ENCODE measurements at places on chromosomes 6 and 20. TPM values are rescaled to one million over a fixed set of nuclear protein-coding genes. Genes with fewer than 3 reads are reported as not detected.

DNA sequence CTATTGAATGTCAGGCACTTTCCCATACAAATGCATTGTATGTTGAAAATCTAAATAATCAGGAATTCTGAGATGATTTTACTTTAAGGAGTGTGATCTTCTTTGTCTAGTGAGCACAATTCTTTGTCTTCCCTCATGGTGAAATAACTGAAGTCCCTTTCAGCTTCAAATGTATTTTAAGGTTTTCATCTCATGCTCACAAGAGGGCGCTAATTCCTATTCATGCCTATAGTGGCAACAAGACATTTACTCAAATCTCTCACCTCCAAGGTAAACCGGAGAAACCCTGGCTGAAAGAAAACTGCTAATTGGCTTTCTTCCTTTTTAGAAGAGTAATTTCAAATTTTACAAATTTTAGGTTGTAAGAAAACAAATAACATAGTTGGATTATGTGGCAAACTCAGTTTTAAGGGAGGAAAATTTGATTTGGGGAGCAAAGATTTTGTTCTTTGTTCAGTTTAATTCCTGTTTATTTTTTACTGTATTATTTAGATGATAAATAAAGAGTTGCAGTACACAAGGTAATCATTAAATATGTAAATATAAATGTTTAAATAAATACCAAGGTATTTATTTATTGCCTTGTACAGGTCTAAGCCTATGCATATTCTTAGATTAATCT lies 69.1 kb downstream of the SLC35F1 start:
- H3K27me3 ChIP-seq, result no peaks in the 10 kb centered on the region
- no peaks in the 10 kb centered on the region for H3K36me3 ChIP-seq
- no peak overlapping the region for H3K27ac ChIP-seq
- no peak for DNase-seq

FAM162B gene
- 2.7 TPM for total RNA-seq

SLC35B3 gene
- 13.2 TPM for total RNA-seq

TOX2 gene
- 24.9 TPM for total RNA-seq

NMBR gene
- not detected for total RNA-seq

FABP7 gene
- not detected for total RNA-seq

DNA sequence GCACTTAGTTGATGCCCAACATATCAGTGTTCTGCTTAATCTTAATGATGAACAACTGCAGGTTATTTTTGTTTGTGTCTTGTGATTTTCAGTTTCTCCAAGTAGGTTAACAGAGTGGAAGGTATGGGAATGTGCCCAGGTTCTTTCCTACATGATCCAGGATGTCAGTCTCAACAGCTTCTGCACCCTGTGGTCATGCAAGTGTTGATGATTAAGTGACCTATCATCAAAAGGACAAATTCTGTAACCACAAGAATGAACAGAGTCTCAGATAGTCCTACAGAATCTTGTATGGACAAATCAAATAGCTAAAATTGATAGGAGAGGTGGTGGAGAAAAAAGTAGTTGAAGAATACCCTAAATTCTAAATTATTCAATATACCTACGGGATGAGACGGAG lies 26.1 kb downstream of the MAN1A1 start:
- no peak for DNase-seq
- H3K27ac ChIP-seq, result no peak overlapping the region
- H3K36me3 ChIP-seq, result no peaks in the 10 kb centered on the region
- H3K4me3 ChIP-seq, result no peak overlapping the region
- no peaks in the 10 kb centered on the region for H3K27me3 ChIP-seq
- H3K4me1 ChIP-seq, result no peaks in the 10 kb centered on the region

- H3K4me3 ChIP-seq, result no peak overlapping the region
- H3K4me1 ChIP-seq, result no peaks in the 10 kb centered on the region
- H3K27me3 ChIP-seq, result no peaks in the 10 kb centered on the region
- no peaks in the 10 kb centered on the region for H3K36me3 ChIP-seq
- H3K27ac ChIP-seq, result no peak overlapping the region
- DNase-seq, result no peak
Observed at GRCh38 chr20:60215816-60216730, 257.9 kb downstream of the CDH26 start.

DNA sequence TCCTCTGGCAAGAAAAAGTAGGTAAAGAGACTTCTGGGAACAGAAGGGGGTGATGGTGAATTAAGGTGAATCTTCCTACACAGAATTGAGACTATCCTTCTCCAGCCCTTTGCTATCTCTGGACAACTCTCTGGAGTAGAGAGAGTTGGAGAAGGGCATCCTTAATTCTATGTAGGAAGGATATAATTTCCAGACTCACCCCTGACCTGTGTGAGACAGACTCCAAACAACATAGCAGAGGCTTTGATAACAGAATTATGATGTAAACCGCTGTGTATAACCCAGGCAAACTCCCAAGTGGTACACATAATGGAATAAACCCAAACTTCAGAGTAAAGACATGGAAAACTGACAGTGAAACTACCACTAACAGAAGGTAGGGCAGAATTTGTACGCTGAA lies 186.5 kb downstream of the MEI4 start:
- no peak overlapping the region for H3K4me3 ChIP-seq
- no peak for DNase-seq
- no peak overlapping the region for H3K27ac ChIP-seq
- no peaks in the 10 kb centered on the region for H3K4me1 ChIP-seq
- no peaks in the 10 kb centered on the region for H3K27me3 ChIP-seq

WFDC12 gene
- 5.0 TPM for total RNA-seq

GRCh38 chr20:44457016-44457415 lies 18.7 kb upstream of the TTPAL start:
- H3K4me1 ChIP-seq, result no peaks in the 10 kb centered on the region
- DNase-seq, result no peak
- H3K36me3 ChIP-seq, result no peaks in the 10 kb centered on the region
- no peak overlapping the region for H3K27ac ChIP-seq

DNA sequence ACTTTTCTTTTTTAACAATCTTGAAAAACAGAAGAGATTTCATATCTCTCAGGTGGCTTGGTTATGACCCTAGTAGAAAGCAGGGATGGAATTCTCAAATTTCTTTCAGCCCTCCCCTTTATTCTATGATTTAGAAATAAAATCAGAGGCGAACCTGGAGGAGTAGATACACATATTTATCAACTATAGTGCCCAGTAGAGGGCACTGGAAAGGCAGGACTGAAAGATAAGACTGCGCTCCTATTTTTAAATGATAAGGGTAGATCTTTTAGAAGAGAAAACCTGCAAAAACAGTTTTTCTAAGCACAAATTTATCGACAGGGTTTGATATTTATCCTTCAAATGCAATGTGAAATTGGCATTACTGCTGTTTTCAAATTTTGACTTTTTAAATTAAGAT lies 1296.6 kb downstream of the EPHA7 start:
- H3K27ac ChIP-seq, result no peak overlapping the region
- no peak overlapping the region for H3K4me3 ChIP-seq
- no peaks in the 10 kb centered on the region for H3K27me3 ChIP-seq
- H3K4me1 ChIP-seq, result no peaks in the 10 kb centered on the region
- DNase-seq, result no peak

DNA sequence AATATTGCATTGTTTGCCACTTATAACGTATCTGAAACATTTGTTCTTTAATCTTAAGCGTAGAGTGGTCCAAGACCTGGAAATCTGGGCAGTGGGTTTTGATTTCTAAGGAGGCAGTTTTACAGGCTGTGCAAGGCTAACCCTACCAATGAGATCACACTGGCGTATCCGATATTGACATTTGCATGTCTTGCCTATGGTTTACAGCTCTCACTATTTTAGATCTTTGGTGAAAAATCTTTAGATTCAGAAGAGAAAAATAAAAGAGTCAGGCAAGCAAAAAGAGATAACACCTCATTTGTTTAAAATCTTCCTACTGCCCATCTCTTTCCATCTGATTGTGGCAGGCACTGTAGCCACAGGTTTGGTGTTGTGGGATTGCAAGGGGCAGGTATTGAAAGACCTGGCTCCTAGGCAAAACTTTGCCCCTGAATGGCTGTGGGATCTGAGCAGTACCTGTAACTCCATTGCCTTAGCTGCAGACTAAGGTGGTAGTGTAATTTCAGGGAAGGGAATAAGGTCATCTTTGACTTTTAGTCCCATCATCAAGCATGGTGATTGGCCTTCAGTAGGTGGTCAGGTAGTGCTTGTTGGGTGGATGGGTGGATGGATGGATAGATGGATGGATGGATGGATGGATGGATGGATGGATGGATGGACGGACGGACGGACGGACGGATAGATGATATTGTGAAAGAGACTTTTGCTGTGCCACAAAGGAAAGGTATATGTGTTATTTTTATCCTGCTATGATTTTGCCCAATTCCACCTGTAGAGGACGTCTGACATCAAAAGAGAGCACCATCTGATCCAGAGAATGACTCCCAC lies 1.9 kb downstream of the TNFAIP3 start:
- H3K27ac ChIP-seq, result peak overlapping the region; percentile 96
- no peak for DNase-seq
- no peaks in the 10 kb centered on the region for H3K27me3 ChIP-seq
- H3K4me1 ChIP-seq, result peaks cover 61% of the 10 kb centered on the region
- no peaks in the 10 kb centered on the region for H3K36me3 ChIP-seq

DNA sequence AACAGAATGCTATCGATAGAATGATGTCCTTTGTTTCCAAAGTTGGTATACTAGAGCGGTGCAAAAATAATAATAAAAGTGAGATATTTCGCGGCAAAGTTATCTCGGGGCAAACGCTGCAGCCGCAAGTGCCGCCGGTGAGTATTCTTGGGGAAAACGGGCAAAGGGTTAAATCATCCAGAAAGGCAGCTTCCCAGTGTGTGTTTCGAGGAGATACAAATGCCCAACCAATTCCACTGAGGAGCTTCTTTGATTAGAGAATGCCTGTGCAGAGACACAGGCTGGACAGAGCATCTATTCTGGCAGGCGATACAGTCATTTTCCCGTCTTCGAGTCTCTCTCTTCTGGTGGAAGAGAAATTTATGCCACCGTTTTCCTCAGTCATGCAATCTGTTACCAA lies 58.0 kb upstream of the MPC1 start:
- H3K4me1 ChIP-seq, result peaks cover 9% of the 10 kb centered on the region
- H3K27ac ChIP-seq, result no peak overlapping the region
- H3K27me3 ChIP-seq, result no peaks in the 10 kb centered on the region

- H3K4me3 ChIP-seq, result no peak overlapping the region
- no peak overlapping the region for H3K27ac ChIP-seq
- no peaks in the 10 kb centered on the region for H3K4me1 ChIP-seq
- H3K27me3 ChIP-seq, result no peaks in the 10 kb centered on the region
Observed at GRCh38 chr20:21840991-21841390, 135.5 kb downstream of the PAX1 start.

DNA sequence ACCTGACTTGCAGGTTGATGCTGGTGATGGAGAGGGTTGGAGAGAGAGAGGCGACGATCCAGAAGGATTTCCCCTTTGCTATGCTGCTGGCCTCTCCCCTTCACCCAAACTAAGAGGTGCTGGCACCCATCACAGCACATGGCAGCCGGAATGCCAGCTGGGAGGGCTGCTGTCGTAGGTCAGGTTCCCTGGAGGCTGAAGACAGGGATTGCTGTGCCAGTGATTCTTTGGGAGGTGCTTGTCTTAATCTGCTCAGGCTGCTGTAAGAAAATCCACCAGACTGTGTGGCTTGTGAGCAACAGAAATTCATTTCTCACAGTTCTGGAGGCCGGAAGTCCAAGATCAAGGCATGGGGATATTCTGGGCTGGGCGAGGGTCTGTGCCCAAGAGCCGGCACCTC lies 4.4 kb upstream of the ARFGAP1 start:
- peaks cover 11% of the 10 kb centered on the region for H3K4me1 ChIP-seq
- H3K27me3 ChIP-seq, result no peaks in the 10 kb centered on the region
- H3K27ac ChIP-seq, result no peak overlapping the region
- H3K4me3 ChIP-seq, result no peak overlapping the region
- DNase-seq, result no peak

GRCh38 chr6:3806169-3806922 lies 42.8 kb upstream of the FAM50B start:
- DNase-seq, result no peak
- no peaks in the 10 kb centered on the region for H3K27me3 ChIP-seq
- H3K4me3 ChIP-seq, result no peak overlapping the region
- peaks cover 30% of the 10 kb centered on the region for H3K4me1 ChIP-seq
- H3K36me3 ChIP-seq, result no peaks in the 10 kb centered on the region

- DNase-seq, result no peak
- no peak overlapping the region for H3K27ac ChIP-seq
- no peaks in the 10 kb centered on the region for H3K4me1 ChIP-seq
- H3K36me3 ChIP-seq, result no peaks in the 10 kb centered on the region
Observed at GRCh38 chr6:168956141-168956838, 297.4 kb downstream of the THBS2 start.

CLVS2 gene
- total RNA-seq, result not detected

- H3K27ac ChIP-seq, result no peak overlapping the region
- no peaks in the 10 kb centered on the region for H3K27me3 ChIP-seq
- no peak overlapping the region for H3K4me3 ChIP-seq
- no peaks in the 10 kb centered on the region for H3K36me3 ChIP-seq
- no peaks in the 10 kb centered on the region for H3K4me1 ChIP-seq
Observed at GRCh38 chr20:61310954-61311353, 58.9 kb downstream of the CDH4 start.

DNA sequence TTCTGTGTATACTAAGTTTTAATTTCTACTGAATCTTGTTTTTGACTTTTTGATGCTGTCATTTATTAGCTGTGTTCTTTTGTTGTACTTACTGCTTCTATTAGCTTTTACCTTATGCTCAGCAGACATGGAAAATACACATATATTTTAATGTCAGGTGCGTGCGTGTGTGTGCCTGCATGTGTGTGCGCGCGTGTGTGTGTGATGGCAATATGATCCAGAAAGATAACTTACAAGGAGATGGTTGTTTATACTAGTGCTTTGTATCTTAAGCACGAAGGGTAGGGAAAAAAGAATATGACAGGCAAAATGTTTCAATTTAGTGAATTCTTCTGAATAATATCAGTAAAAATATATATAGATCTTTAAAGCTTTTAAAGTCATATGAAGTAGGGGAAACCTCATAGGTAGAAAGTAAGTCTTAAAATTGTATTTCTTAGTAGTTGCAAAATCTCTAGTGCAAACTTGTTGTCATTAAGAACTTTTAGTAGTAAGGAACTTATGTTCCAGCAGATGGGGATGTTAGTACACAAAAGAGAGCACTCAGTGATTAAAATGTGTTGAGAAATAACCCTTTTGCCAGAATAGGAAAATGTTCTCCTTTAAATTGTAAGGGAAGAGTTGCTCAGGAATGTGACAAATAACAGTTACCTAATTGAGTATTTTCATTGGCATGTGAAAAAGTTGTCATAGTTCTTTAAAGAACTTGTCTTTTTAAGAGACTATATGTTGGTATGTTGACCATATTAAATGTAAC lies 13.2 kb downstream of the QKI start:
- H3K4me3 ChIP-seq, result no peak overlapping the region
- no peak overlapping the region for H3K27ac ChIP-seq
- H3K27me3 ChIP-seq, result no peaks in the 10 kb centered on the region
- H3K4me1 ChIP-seq, result peaks cover 82% of the 10 kb centered on the region
- DNase-seq, result no peak

GRCh38 chr6:2976060-2976459 lies 4.7 kb upstream of the SERPINB6 start:
- no peak overlapping the region for H3K4me3 ChIP-seq
- DNase-seq, result no peak
- H3K36me3 ChIP-seq, result no peaks in the 10 kb centered on the region
- no peaks in the 10 kb centered on the region for H3K27me3 ChIP-seq
- no peak overlapping the region for H3K27ac ChIP-seq

OR2H2 gene
- total RNA-seq, result not detected

PABPC1L gene
- 59.3 TPM for total RNA-seq

ALDH8A1 gene
- 2.7 TPM for total RNA-seq

ACTL10 gene
- total RNA-seq, result 3.8 TPM

Measured in upper lobe of left lung (tissue), 6 donors.